ENCODE measurements at places on chromosomes 11 and 22.

DNA sequence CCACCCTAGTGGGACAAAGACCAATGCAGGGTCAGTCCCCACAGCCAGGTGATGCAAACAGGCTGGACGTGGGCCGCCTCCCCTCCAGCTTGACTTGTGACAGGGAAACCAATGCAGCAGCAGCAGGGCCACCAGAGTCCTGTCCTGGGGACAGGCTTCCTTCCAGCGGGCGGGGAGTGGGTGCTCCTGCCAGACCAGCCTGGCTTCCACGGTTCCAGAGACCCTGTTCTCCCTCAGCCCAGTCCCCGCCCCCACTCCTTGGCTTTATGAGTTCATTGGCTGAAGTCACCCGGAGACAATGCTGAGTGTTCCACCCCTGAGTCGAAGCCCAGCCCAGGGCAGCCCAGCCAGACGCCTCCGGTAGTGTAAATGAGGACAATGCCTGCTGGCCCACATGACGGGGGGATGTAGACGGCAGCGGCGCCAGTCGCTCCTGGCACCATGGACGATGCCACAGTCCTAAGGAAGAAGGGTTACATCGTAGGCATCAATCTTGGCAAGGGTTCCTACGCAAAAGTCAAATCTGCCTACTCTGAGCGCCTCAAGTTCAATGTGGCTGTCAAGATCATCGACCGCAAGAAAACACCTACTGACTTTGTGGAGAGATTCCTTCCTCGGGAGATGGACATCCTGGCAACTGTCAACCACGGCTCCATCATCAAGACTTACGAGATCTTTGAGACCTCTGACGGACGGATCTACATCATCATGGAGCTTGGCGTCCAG, at the start of gene TSSK2:
Gene TSSK2 (plus strand): TSS at position 350 of the 726 bp plus-strand sequence. CDS start 92 bp downstream, at position 442.
- DNase-seq: no peak

- no peak for DNase-seq
These were observed 2.8 kb downstream of the MYOD1 start for GRCh38 chr11:17722000-17722643.

DNA sequence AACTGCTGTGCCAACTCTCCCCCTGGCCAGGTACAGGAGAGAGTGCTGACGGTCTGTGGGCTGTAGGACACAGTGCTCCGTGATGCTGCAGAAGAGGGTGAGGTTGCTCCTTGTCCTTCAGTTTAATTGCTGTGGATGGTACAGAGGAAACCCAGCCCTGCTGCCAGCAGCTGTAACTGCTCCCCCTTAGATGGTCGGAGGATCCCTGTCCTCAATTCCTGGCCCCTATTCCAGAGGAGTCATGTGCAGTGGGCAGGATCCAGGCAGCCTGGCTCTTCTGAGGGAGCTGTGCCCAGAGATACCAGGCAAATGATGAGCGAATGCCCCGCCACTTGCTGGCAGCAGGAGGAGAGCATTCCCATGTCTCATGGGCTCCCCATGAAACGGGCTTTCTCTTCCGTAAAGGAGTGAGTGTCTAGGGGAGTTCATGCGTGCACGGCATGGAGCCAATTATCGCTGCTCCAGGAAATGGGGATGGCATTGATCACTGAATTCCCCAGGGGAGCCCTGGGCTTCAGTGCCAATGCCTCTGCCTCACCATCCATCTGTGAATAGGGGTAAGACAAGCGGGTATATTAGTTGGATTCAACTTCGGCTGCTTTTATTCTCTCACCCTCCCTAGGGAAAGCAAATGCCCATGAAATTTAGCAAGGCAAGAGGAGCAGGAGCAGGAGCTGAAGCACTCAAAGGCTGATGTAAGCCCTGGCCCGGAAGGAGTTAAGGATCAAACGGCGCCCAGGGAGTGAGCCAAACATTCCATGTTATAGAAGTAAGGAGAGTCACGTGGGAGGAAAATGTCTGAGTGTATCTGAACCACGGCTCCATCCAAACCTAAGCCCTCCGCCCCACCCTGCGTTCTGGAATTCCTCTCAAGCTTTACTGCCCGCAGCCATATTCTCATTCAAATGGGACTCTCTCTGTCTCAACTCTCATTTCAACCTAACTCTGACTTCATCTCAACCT, 51.0 kb upstream of the CSNK2A3 start:
- DNase-seq: no peak

GRCh38 chr11:86171627-86172026, 72.9 kb upstream of the EED start:
- DNase-seq: no peak
